ENCODE measurements at places on chromosomes 4 and X.

DNA sequence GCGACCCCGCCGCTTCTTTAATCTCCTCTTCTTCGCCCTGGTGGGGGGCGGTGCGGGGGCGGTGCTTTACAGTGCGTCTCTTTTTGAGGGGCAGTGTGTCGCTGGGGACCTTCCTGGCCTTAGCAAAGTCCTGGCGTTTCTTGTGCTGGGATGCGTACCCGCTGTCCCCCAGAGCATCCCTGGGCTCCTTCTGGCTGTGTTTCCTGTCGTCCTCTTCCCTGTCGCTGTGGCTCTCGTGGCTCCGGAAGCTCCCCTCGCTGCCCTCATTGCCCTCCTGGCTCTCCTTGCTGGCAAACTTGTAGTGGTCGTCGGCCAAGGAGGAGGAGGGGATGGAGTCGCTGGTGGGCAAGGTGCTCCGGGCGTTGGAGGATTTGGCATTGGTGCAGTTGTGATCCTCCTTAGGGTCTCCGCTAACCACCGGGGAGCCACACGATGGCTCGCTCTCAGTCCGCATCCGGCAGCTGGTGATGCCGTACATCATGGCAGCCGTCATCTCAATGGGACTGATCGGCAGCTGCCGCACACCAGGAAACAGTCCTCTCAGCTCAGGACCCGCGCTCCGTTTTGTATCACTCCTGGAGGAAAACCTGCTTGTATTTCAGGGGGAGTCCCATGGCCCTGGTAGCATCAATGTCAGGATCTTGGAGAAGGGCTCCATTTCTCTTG is 30.4 kb upstream of the TMSB15A start:
- peak; percentile 5 for DNase-seq

GRCh38 chr4:41192136-41192535 is 22.2 kb downstream of the APBB2 start:
- no peak for DNase-seq

DNA sequence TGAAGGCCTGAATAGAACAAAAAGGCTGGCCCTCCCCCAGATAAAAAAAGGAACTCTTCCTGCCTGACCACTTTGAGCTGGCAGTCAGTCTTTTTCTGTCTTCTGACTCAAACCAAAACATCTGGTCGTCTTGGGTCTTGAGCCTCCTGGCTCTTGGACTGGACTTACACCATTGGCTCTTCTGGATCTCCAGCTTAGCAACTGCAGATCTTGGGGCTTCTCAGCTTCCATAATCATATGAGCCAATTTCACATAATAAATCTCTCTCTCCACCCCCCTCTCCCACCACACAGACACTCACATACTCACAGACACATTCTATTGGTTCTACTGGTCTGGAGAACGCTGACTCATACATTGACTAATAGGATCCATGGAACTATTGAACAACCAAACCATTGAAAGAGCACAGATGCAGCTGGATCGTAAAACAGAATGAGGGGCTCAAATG is 15.6 kb upstream of the CWH43 start:
- no peak for DNase-seq

GRCh38 chrX:123330229-123330942 is 146.3 kb downstream of the GRIA3 start:
- DNase-seq = no peak

- DNase-seq = no peak
Measured at GRCh38 chr4:145177511-145177905, 2.9 kb downstream of the OTUD4 start.

DNA sequence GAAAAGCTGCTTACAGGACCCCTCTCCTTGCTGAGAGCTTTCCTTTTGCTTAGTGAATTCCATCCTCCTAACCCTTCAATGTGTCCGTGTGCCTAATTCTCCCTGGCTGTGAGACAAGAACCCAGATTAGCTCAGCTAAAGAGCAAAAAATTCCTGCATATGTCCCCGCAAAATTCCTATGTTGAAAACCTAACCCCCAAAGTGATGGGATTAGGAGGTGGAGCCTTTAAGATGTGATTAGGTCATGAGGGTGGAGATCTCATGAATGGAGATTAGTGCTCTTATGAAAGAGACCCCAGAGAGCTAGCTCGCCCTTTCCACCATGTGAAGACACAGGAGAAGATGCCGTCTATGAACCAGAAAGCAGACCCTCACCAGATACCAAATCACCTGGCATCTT is 503.0 kb upstream of the DIAPH2 start:
- no peak for DNase-seq
